CD8-positive, alpha-beta memory T cell (primary cell): ENCODE measurements at places on chromosomes 6 and 20. TPM values are rescaled to one million over a fixed set of nuclear protein-coding genes. Genes with fewer than 3 reads are reported as not detected.

The POLR1H gene
- total RNA-seq = 58.1 TPM

The KCNQ2 gene
- not detected for total RNA-seq

The WASF1 gene
- total RNA-seq = 2.4 TPM

The WFDC10A gene
- total RNA-seq = not detected

The MC3R gene
- total RNA-seq = not detected

The SLC22A16 gene
- total RNA-seq = not detected

The TINAG gene
- total RNA-seq = not detected

The IPCEF1 gene
- 17.7 TPM for total RNA-seq

DNA sequence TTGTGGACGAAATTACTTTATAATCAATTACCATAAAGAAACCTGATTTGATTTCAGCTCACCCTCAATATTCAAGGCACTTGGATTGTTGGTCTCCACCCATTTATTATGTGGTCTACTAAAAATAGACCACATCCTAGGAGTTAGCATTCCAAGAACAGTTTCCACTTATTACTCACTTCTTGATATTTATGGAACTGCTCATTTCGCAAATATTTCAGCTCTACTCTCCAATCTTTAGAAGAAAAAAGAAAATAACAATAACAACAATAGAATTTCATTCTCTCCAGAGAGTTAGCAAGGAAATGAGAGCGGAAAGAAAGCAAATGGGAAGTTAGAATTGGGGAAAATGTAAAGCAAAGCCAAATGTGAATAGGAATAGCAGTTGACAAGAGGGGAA is 26.2 kb upstream of the HDAC2 start:
- no peak overlapping the region for H3K27ac ChIP-seq
- H3K27me3 ChIP-seq = no peaks in the 10 kb centered on the region
- H3K4me3 ChIP-seq = no peak overlapping the region
- no peak for DNase-seq

GRCh38 chr20:50027611-50028105 is 44.9 kb downstream of the SNAI1 start:
- DNase-seq = no peak
- no peaks in the 10 kb centered on the region for H3K36me3 ChIP-seq
- no peak overlapping the region for H3K27ac ChIP-seq
- H3K4me3 ChIP-seq = no peak overlapping the region

GRCh38 chr20:49400410-49400809 is 82.1 kb downstream of the KCNB1 start:
- no peak overlapping the region for H3K4me3 ChIP-seq
- H3K36me3 ChIP-seq = no peaks in the 10 kb centered on the region
- no peak for DNase-seq
- H3K4me1 ChIP-seq = no peaks in the 10 kb centered on the region
- H3K27ac ChIP-seq = no peak overlapping the region
- H3K27me3 ChIP-seq = no peaks in the 10 kb centered on the region

DNA sequence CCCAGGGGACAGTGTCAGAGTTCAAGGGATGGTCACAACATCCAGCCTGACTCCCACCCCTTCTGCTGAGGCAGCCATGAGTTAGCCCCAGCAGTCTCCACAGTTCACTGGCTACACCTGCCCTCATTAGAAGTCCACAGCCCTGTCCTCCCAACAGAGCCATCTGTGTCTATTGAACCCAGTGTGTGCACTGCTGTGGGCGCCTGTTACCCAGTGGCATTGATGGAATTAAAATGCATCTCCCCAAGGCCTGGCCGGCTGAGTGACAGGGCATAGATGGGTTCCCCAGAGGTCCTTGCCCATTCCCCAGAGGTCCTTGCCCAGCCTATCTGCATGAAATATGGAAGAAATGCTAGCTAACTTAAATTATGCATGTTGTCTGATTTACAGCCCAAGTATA is 73.3 kb downstream of the PCSK2 start:
- no peaks in the 10 kb centered on the region for H3K36me3 ChIP-seq
- no peak for DNase-seq
- no peak overlapping the region for H3K4me3 ChIP-seq
- H3K27me3 ChIP-seq = no peaks in the 10 kb centered on the region

GRCh38 chr20:56428410-56428809 is 16.4 kb downstream of the CASS4 start:
- H3K27me3 ChIP-seq = no peaks in the 10 kb centered on the region
- no peak overlapping the region for H3K4me3 ChIP-seq
- H3K36me3 ChIP-seq = no peaks in the 10 kb centered on the region
- no peak for DNase-seq
- H3K27ac ChIP-seq = no peak overlapping the region
- H3K4me1 ChIP-seq = peaks cover 40% of the 10 kb centered on the region

DNA sequence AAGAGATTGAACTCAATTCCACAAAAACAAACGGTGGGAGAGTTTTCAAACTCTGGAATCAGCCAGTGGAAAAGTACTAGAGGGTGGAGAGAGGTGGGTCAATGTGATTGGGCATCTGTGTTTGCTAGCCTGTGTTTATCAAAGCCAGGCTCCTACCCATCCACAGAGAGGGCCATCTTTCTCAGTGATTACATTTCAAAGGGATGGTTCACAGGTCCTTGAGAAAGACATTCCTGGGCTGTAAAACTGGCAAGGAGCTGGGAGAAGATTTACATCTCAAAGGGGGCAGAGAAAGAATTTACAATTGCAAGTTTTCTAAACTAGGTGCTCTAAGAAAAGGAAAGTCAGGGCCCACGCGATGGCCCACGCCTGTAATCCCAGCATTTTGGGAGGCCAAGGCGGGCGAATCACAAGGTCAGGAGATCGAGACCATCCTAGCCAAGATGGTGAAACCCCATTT is 146.8 kb upstream of the UST start:
- H3K4me3 ChIP-seq = no peak overlapping the region
- H3K36me3 ChIP-seq = no peaks in the 10 kb centered on the region
- no peak for DNase-seq
- no peaks in the 10 kb centered on the region for H3K27me3 ChIP-seq

GRCh38 chr6:132231121-132231884 is 170.0 kb downstream of the MOXD1 start:
- DNase-seq = no peak
- H3K27ac ChIP-seq = no peak overlapping the region
- no peaks in the 10 kb centered on the region for H3K4me1 ChIP-seq

- no peak for DNase-seq
- H3K36me3 ChIP-seq = no peaks in the 10 kb centered on the region
- no peak overlapping the region for H3K4me3 ChIP-seq
- no peaks in the 10 kb centered on the region for H3K4me1 ChIP-seq
Observed at GRCh38 chr20:33910529-33911327, 83.0 kb upstream of the RALY start.

DNA sequence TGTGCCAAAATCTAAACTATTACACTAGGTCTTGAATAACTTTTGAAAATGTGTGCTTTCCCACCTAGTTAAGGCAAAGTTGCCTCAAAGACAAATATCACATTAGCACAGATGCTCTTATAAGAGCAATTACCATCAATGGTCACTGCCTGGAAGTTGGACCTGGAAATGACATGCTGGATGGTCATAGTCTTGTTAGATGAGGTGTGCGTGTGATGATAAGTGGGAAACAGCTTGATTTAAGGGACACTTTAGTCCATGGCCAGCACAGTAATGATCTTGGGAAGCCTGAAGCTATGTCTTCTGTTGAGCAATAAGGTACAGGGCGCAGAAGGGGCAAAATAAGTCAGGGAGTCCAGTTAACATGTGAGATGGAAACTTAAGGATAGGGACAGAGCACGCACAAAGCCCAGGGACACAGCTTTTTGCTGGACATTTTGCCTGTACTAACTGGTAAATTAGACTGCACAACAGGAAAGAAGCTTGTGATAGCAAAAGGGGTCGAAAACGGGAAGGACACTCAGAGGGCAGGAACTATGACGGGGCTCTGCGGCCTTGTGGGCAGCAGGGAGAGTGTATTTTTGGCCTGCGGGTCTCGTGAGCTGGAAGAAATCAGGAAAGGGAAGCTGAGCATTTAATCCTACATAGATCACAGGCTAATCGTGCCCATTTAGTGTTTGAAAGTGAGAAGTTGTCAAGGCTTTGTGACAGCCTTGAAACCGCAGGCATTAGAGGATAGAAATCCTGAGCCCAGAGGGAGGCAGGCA is 66.7 kb upstream of the BMP2 start:
- no peak for DNase-seq
- H3K4me1 ChIP-seq = no peaks in the 10 kb centered on the region
- no peaks in the 10 kb centered on the region for H3K27me3 ChIP-seq

- H3K27ac ChIP-seq = no peak overlapping the region
- H3K36me3 ChIP-seq = no peaks in the 10 kb centered on the region
- H3K27me3 ChIP-seq = no peaks in the 10 kb centered on the region
- H3K4me1 ChIP-seq = no peaks in the 10 kb centered on the region
- no peak for DNase-seq
Observed at GRCh38 chr6:82567621-82568020, 204.0 kb downstream of the TPBG start.

GRCh38 chr20:57408131-57408530 is 16.9 kb downstream of the RBM38 start:
- H3K4me3 ChIP-seq = no peak overlapping the region
- peaks cover 34% of the 10 kb centered on the region for H3K4me1 ChIP-seq
- H3K27ac ChIP-seq = no peak overlapping the region
- peaks cover 36% of the 10 kb centered on the region for H3K36me3 ChIP-seq
- peak; percentile 20 for DNase-seq

DNA sequence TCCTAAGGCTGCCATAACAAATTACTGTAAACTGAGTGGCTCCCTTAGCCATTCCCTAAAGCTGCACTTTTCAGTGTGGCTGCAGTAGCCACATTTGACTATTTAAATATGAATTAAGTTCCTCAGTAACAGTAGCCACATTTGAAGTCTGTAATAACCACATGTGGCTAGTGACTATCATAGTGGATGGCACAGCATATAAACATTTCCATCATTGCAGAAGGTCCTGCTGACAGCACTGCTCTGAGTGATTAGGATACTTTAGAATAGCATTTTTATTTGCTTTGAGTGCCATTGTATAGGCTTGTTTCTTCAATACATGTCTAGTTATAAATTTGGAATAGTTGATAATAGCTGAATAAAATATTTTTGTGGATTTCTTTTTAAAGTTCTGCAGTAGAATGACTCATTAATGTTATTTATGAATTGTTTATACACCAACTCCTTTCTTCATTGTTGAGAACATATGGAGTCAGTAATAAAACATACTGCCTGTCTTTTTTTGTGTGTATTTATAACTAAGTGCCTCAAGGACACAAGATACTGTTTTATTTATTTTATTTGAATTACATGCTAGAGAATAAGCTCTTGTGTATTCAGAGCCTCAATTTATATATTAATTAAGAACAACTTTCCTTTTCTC is 217.2 kb downstream of the CDKAL1 start:
- no peaks in the 10 kb centered on the region for H3K36me3 ChIP-seq
- no peaks in the 10 kb centered on the region for H3K4me1 ChIP-seq
- no peak overlapping the region for H3K27ac ChIP-seq
- DNase-seq = no peak
- H3K27me3 ChIP-seq = no peaks in the 10 kb centered on the region

- no peaks in the 10 kb centered on the region for H3K36me3 ChIP-seq
- H3K27ac ChIP-seq = no peak overlapping the region
- no peak for DNase-seq
- no peak overlapping the region for H3K4me3 ChIP-seq
Observed at GRCh38 chr6:141158740-141159139, 974.0 kb upstream of the GJE1 start.
